Uterus (tissue), 4 donors: ENCODE measurements at places on chromosomes 6 and 20. TPM values are rescaled to one million over a fixed set of nuclear protein-coding genes. Genes with fewer than 3 reads are reported as not detected.

DNA sequence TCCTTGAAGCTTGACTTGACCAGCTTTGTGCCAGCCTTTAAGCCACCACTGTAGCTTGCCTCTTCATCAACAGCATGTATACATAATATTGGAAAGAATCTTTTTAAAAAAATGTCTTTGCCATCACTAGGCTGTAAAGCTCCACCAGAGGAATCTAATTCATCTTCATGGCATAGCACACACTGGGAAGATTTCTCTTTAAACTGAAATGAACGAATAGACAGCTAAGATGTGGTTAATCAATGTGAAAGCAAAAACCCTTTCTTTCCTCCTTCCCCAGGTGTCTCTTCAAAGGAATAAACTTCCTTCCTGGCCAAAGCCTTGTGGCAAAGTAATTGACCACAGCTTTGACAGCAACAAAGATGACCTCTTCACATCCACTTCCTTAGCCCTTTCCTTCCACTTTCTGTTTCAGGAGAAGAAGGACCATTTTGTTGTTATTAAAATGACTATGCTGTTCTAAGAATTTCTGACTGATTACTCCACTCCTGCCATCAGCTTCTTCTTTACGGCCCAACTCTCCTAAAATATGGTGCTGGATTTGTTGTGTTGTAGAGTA, 428.7 kb upstream of the SOX4 start:
- H3K27me3 ChIP-seq: no peaks in the 10 kb centered on the region
- DNase-seq: no peak
- H3K4me1 ChIP-seq: no peaks in the 10 kb centered on the region
- no peaks in the 10 kb centered on the region for H3K36me3 ChIP-seq
- H3K4me3 ChIP-seq: no peak overlapping the region

DNA sequence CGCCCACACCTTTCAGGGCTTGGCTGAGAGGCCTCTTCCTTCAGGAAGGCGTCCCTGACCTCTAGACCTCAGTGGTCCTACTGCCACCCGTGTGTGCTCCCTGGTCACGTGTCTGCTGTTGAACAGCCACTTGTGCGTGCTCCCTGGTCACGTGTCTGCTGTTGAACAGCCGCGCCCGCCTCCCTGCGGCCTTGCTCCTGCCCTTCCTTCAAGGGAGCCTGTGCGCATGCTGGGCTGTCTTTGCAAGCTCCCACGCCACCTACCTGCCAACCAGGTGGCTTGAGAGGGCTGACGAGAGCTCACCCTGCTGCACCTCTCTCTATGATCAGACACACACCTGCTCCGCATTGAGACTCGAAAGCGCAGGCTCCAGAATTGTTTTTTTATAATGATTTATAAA, 179.3 kb downstream of the BMP7 start:
- no peaks in the 10 kb centered on the region for H3K27me3 ChIP-seq
- H3K4me3 ChIP-seq: no peak overlapping the region
- no peak for DNase-seq
- no peaks in the 10 kb centered on the region for H3K4me1 ChIP-seq

DNA sequence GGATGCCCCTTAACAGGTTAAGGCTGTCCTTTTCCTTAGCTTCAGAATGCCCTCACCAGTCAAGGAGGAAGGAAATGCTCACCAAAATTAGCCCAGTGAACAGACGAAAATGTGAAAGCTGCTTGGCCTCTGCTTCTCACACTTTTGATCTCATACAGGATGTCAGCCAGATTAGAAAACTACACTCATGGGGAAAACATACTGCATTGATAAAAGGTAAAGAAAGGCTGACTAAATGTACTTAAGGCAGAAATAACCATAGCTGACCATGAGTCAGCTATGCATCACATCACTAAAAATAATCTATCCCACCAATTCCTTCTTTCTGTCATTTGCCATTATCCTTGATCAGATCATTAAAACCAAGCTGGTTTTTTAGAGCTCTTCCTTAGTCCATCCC, 198.4 kb upstream of the TENT5A start:
- no peak for DNase-seq
- H3K27ac ChIP-seq: no peak overlapping the region
- no peaks in the 10 kb centered on the region for H3K4me1 ChIP-seq

Gene IYD
- total RNA-seq: not detected

Gene FRK
- 8.2 TPM for total RNA-seq

- no peaks in the 10 kb centered on the region for H3K27me3 ChIP-seq
- peak overlapping the region; percentile 74 for H3K27ac ChIP-seq
- no peaks in the 10 kb centered on the region for H3K36me3 ChIP-seq
- peaks cover 8% of the 10 kb centered on the region for H3K4me1 ChIP-seq
Observed at GRCh38 chr20:3935295-3935955, 46.2 kb downstream of the PANK2 start.

Gene ME1
- 18.5 TPM for total RNA-seq

- peak overlapping the region; percentile 35 for H3K27ac ChIP-seq
- H3K36me3 ChIP-seq: no peaks in the 10 kb centered on the region
- H3K27me3 ChIP-seq: no peaks in the 10 kb centered on the region
- peak; percentile 31 for DNase-seq
- no peak overlapping the region for H3K4me3 ChIP-seq
Observed at GRCh38 chr6:105797983-105798453, 288.1 kb upstream of the PRDM1 start.

DNA sequence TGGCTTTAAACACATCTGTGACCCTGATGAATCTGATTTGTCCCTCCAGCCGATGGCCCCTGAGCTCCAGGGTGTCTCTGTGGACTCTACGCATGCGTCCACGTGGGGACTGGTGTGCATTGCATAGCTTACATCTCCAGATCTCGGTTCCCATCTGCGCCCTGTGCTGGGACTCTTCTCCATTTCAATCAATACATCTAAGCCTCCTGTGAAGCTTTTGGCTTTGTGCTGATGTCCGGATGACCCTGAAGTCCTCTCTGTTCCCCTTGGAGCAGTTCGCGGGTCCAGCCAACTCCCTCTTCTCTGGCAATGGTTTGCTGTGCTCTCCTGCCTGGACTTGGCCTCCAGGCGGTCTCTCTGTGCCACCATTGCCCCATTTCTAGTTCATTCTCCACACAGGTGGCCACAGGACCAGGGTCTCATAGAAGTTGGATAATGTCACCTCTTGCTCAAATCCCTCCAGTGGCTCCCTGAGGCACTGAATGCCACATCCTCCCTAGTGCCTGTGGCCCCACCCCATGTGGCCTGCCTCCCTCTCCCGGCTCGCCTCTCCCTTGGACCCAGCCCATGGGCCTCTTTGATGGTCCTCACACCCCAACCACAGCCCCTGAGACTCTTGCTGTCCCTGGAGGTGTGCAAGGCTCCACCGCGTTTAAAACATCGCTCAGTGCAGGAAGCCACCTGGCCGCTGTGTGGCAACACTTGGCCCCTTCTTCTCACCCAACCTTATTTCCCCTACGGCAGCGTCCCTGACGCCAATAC, 155.4 kb downstream of the SYCP2 start:
- no peaks in the 10 kb centered on the region for H3K4me1 ChIP-seq
- H3K4me3 ChIP-seq: no peak overlapping the region
- H3K27ac ChIP-seq: no peak overlapping the region
- no peak for DNase-seq
- no peaks in the 10 kb centered on the region for H3K27me3 ChIP-seq

DNA sequence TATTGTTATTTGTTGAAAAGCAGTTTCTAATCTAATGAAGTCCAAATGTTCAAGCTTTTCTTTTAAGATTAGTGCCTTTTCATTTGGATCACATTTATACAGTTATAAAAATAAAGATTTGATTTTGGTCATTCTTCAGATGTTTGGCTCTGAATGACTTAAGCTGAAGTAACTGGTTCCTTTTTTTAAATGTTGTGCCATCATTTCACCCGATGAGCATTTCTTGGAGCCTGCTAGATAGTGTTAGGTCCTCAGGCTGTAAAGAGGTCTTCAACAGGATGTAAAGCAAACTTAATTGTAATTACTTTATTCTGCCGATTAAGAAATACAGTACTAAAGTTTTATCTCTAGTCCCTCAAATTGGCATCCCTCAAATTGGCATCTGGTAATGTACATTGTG, 41.2 kb upstream of the ASIP start:
- H3K36me3 ChIP-seq: no peaks in the 10 kb centered on the region
- no peaks in the 10 kb centered on the region for H3K27me3 ChIP-seq
- H3K27ac ChIP-seq: no peak overlapping the region
- H3K4me3 ChIP-seq: no peak overlapping the region

- H3K27ac ChIP-seq: no peak overlapping the region
- no peak for DNase-seq
- H3K4me1 ChIP-seq: no peaks in the 10 kb centered on the region
- H3K36me3 ChIP-seq: no peaks in the 10 kb centered on the region
Observed at GRCh38 chr6:48032151-48032550, 78.8 kb downstream of the PTCHD4 start.

GRCh38 chr20:10629946-10630650, 43.7 kb downstream of the JAG1 start:
- no peak overlapping the region for H3K4me3 ChIP-seq
- no peaks in the 10 kb centered on the region for H3K27me3 ChIP-seq
- DNase-seq: no peak
- peak overlapping the region; percentile 31 for H3K27ac ChIP-seq

- no peaks in the 10 kb centered on the region for H3K36me3 ChIP-seq
- no peak overlapping the region for H3K4me3 ChIP-seq
- no peak overlapping the region for H3K27ac ChIP-seq
- H3K4me1 ChIP-seq: no peaks in the 10 kb centered on the region
Observed at GRCh38 chr6:142187209-142187608, 40.1 kb downstream of the VTA1 start.

DNA sequence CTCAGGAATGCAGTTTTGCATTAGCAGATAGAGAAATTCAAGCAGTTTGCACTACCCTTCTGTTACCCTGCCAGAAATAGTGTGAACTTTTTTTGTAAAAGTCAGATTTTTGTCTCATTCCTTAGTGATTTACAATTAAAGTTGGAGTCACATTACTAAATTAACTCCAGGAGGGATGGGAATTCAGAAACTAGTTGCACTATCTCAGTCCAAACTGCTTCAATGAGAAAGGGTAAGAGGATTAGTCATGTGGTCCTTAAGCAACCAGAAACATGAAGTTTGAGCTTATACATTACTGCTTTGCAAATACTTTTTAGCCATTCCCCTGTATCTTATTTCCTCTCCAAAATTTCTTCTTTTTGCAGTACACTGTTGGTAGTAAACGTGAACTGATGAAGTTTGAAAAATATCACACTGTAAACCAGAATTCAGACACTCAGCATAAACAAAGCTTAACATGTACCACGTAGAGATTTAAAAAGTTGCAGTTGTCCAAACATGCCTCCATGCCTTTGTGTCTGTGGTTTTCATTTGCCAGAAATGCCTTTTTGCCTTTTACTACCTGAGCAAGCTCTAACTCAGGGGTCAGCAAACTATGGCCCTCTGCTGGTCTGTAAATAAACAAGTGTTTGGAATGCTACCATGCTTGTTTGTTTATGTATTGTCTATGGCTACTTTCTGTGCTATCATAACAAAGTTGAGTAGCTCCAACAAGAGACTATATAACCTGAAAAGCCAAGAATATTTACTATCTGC, 49.7 kb downstream of the TP53INP2 start:
- H3K4me3 ChIP-seq: no peak overlapping the region
- H3K4me1 ChIP-seq: no peaks in the 10 kb centered on the region
- H3K36me3 ChIP-seq: no peaks in the 10 kb centered on the region

Gene TREM2
- not detected for total RNA-seq

DNA sequence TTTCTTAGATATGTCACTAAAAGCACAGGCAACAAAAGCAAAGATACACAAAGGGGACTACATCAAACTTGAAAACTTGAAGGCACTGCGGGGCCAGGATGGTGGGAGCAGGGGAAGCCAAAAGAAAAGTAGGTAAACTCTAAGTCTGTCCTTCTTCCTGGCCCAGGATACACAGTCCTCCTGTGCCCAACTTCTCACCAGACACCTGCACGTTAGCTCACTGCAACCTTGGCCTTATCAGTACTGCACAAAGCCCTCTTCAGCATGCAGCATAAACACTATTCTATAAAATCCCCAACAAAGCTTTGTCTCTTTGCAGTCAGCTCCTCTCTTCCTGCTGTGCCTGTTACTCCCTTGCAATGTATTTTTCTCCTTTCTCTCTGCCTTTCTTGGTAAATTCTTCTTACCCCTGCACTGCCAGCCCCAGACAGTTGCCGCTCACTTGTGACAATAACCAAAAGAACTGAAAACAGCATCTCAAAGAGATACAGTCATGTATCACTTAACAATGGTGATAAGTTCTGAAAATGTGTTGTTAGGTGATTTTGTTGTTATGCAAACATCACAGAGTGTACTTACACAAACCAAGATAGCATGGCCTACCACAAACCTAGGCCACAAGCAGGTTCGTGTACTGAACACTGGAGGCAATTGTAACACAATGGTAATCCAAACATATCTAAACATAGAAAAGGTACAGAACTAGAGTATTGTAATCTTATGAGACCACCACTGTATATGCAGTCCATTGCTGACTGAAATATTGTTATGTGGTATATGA, 51.2 kb downstream of the NINL start:
- H3K36me3 ChIP-seq: no peaks in the 10 kb centered on the region
- no peaks in the 10 kb centered on the region for H3K4me1 ChIP-seq
- H3K4me3 ChIP-seq: no peak overlapping the region

Gene EFCAB8
- total RNA-seq: 1.5 TPM

Gene MYLK2
- total RNA-seq: not detected

DNA sequence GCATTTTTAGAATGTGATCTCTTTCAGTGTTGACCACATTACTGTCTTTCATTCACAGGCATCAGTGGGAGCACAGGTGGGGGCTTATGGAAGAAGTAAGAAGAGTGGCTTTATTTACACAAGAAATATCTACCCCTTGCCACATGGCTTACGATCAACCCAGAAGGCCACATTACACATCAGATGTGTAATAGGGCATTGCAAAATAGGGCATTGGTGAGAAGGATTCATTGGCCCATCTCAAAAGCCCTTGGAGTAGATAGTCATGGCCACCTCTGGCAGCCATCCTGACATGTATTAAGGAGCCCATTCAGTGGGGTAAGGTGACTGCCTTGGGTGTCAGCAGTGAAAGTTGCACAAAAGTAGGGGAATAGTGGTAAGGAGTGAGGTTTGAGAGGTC, 97.5 kb downstream of the MAFB start:
- no peaks in the 10 kb centered on the region for H3K36me3 ChIP-seq
- no peak overlapping the region for H3K4me3 ChIP-seq
- no peak overlapping the region for H3K27ac ChIP-seq
- no peaks in the 10 kb centered on the region for H3K4me1 ChIP-seq
- DNase-seq: no peak
- H3K27me3 ChIP-seq: no peaks in the 10 kb centered on the region

GRCh38 chr20:34079818-34080217, 32.2 kb downstream of the EIF2S2 start:
- no peak for DNase-seq
- no peaks in the 10 kb centered on the region for H3K27me3 ChIP-seq
- no peak overlapping the region for H3K27ac ChIP-seq
- no peaks in the 10 kb centered on the region for H3K36me3 ChIP-seq
- H3K4me3 ChIP-seq: no peak overlapping the region
- no peaks in the 10 kb centered on the region for H3K4me1 ChIP-seq

Gene RAB32
- total RNA-seq: 31.2 TPM

- no peak overlapping the region for H3K4me3 ChIP-seq
- no peaks in the 10 kb centered on the region for H3K27me3 ChIP-seq
- no peak overlapping the region for H3K27ac ChIP-seq
- H3K36me3 ChIP-seq: no peaks in the 10 kb centered on the region
- DNase-seq: no peak
Observed at GRCh38 chr20:18363708-18364107, 75.4 kb downstream of the ZNF133 start.

Gene FARS2
- total RNA-seq: 32.1 TPM
